OCI-M1 (cell line): ENCODE measurements at places on chromosomes 5 and 9.

GRCh38 chr5:979100-979817, 29.3 kb upstream of the NKD2 start:
- no peak for DNase-seq

DNA sequence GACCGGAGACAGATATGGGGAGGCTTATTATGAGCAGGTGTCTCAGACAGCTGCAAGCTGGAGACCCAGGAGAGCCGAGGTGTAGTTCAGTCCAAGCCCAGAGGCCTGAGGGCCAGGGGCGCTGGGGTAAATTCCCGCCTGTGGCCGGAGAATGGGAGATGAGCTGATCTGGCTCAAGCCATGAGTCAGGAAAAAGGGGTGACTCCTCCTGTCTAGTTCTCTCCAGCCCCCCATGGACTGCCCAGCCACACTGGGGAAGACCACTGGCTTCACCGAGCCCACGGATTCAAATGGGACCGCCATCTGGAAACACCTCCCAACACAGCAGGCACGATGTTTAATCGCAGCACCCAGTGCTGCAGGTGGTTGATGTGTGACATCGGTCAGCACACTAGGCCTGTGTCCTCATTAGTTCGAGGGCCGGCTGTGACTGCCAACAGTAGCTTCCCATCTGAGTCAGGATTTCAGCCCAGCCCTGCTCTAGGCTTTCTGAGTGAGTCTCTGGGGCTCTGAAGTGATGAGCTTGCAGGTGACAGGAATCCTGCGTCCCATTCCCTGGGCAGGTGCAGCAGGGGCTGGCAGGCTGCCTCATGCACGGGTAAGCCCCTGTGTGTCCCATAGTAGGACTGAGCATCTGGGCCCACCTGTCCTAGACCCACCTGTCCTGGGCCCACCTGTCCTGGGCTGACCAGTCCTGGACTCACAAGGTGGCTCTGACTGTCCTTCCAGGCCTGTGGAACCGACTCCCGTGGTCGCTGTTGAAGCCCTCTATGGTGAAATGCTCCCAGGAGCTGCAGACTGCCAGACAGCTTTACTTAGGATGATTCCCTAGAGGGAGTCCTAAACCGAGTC, 49.7 kb downstream of the AHRR start:
- no peak for DNase-seq

- no peak for DNase-seq
Observed at GRCh38 chr5:170587808-170588207, 84.0 kb downstream of the KCNIP1 start.

GRCh38 chr5:64210866-64211265, 45.2 kb downstream of the RNF180 start:
- no peak for DNase-seq

DNA sequence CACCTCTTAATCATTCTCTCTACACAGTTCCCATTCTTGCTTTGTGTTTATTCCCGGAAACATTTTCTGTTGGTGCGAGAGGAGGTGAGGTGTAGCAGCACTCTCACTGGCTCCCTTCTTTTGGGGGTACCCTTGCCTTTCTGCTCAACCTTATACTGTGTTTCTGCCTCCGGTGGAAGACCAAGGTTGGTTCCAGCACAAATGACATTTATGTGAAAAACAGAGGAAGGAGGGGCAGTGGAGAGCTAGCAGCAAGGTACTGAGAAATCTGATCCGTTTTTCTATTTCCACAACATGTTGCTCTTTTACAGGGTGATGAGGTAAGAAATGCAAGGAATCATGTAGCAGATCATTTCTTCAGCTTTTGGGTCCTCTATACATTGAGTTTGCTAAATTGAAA, 648.0 kb upstream of the DMAC1 start:
- DNase-seq, result no peak

GRCh38 chr9:96491880-96492525, 42.0 kb downstream of the HABP4 start:
- DNase-seq, result no peak

DNA sequence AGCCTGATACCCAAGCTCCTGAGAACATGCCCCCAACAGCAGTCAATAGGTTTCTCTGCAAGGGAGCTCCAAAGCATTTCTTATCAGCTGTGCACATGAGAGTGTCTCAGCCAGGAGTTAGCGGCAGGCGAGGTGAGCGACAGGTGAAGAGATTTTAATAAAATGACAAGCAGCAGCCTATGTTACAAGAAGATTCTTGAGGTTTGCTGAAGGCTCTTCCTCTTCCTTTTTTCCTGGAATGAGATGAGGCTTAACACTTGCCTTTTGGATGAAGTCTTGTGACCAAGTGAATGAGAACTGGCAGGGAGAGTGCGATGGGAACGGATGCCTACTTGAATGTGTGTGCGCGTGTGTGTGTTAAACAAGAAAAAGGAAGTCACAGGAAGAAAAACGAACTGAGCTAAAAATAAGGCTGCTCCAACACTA, 76.1 kb downstream of the SHB start:
- DNase-seq, result peak; percentile 79

DNA sequence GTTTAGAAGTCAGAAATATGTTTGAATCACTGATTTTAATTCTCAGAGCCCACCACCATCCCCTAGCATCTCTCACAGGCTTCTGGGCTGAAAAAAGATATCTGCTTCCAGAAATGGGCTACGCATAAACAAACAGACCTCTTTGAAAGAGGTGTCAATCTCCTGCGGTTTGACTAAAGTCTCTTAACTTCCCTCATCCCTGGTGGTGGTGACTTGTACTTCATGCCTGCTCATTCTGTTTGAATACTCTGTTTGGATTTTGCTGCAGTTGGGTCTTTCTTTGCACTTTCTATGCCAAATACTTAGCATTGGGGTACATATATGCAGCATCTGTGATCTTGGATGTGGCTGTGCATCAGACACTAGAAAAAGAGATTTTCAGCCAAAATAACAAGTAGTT, 157.2 kb upstream of the ATP10B start:
- no peak for DNase-seq

DNA sequence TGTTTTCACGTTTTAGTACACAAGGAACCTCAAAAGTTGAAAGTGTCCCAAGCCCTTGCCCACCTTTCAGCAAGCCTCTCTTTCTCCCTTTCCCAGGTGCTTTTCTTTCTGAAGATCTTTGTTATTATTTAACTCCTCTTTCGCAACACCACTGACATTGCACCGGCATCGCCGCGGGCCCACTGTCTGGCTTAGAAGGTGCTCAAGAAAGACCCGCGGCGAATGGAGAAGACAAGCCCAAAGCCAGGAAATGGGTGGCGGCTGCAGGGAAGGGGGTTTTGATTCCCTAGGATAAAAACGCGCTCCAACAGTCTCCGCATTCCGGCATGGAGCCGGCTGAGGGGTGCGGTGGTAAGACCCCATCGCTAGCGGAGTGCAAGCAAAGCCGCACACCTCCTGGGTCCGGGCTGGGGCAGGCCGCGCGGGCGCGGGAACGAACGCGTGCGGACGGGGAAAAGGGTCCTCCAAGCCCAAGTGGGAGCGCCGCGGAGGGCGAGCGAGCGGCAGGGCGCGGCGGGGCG, 404 bp upstream of the AFAP1L1 start:
- DNase-seq, result no peak

GRCh38 chr5:44252545-44252944, 136.7 kb downstream of the FGF10 start:
- no peak for DNase-seq

DNA sequence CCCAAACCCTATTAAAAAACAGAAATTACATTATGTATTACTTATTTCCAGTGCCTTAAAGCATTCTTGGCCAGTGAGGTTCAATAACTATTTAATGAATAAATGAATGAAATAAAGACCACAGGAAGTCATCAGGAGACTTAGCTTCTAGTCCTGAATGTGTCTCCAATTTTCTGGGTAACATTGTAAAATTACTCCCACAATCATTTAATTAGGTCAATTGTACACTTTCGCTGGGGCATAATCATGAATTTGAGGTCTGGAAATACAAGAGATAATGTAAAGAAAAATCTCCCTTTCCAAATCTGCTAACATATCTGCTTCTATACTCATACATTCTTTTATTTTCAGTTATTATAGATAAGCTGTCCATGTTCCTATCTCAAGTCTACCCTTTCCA, 199.2 kb downstream of the TLR4 start:
- no peak for DNase-seq

GRCh38 chr5:151755383-151755782, 3.0 kb downstream of the ATOX1 start:
- DNase-seq, result no peak

- peak; percentile 60 for DNase-seq
Observed at GRCh38 chr5:24268482-24269056, 376.2 kb downstream of the CDH10 start.

DNA sequence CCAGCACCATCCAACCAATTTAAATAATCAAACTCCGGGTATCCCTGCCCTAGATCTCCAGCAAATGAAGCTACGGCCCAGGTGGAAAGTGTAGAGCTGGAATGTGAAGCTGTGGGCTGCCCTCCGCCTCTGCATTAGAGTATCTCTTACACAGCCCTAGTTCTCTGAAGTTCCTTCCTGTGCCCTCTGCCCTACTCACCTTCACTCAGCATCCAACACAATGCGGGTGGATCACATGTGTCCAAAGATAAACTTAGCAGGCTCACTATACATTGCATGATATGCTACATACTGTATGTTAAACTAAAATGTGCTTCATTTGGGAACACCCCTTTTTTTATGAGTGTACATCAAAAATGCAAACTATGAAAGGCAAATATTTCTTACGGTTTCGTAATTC, 70.0 kb upstream of the RAD23B start:
- no peak for DNase-seq

DNA sequence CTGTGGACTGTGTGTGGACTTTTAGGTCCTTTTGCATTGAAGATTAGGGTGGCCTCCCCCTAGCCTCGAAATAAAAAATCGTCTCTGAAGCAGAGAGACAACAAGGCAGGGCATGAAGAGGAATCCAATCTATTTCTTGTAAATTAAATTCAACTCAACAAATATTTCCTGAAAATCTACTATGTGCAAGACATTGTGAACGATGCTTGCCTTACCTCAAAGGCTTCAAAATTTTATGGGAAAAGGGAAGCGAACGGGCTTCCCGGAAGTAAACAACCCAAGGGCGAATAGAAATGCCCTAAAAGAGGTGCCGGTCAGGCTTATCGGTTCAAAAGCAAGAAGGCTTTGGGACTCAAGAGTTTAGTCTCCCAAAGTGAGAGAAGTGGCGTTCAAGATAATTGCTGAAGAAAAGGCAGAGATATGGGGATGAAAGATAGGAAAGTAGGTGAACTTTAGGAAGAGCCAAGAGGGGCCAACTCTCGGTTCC, 525 bp downstream of the KIF24 start:
- DNase-seq, result peak; percentile 89

GRCh38 chr5:150081541-150082283, 4.6 kb downstream of the CSF1R start:
- peak; percentile 30 for DNase-seq

DNA sequence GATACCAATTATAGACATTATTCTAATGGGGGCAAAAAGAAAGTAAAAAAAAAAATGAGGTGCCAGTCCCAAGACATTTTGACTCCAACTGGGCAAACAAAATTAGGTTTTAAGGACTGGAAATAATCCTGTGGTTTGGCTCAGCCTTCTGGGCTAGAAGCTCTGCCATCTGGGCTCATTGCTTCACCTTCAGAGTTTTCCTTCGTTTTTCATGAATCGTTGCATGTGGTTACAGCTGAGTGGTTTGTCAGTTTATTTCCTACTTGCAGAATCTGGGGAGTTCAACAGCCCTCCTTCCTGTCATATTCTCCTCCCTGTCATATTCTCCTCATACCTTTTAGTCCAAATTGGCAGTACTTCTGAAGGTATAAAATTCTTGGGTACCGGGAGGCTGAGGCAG, 12.0 kb downstream of the UGT3A2 start:
- DNase-seq, result no peak

DNA sequence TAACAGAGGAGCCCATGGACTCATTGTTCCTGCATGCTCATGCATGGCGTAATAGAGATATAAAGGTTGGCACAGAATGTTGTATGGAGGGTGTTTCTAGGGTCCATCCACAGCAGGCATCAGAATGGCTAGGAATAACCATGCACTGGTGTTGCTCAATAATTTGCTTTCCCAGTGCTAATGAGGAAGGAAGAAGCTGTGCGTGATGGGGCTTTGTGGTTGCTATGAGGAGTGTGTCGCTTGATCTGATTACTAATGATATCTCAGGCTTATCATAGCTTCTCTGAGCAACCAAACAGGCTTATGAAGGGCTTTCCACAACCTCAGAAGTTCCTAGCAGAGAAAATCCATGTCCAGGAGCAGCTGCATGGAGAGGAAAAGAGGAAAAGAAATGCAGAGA, 151.3 kb upstream of the TRPC7 start:
- DNase-seq, result peak; percentile 25

- DNase-seq, result peak; percentile 69
Observed at GRCh38 chr5:134003817-134004625, 754 bp downstream of the VDAC1 start.

DNA sequence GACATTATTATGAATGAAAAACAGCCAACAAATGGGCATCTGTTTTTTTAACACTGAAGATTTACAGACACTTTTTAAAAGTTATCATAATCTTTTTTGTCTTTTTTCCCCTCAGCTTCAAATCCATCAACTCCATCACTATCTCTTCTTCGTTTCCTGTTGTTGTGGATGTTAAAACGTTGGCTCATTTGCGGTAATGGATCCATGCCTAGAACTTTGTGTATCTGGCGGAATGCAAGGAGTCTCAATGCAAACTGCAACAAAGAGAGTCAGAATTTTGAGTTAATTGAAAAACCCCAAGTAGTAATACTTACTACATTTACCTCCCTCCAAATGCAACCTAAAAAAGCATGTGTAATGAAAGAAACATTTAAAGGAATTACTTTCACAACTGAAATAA, 42.9 kb upstream of the MTMR12 start:
- no peak for DNase-seq

DNA sequence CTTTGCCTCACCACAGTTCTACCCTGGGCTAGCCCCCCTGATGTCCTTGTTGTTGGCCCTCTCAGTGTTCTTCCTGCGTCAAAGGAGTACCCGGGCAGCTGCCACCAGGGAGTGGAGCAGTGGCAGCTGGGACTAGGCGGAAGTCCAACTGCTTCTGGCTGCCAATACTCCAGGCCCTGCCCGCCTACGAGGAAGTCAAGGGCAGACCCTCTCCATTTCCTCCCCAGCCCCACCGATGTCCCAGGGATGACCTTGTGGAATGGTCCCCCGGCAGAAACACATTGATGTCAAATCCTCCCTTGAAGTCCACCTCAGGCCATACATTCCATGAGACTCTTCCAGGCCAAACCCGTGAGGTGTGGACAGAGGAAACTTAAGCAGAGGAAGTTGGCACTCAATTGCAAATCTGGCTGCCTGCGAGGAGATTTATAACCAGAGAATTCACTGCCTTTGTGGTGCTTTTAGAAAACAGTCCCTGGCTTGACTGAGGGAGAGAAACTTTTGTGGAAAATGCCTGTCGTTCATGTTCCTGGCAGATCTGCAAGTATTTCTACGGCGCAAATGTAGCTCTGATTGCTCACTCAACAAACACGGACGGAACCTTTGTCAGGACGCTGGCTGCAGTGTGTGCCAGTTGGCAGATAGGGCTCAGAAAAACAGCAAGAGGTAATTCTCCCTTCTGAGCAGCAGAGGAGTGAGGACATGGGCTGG, 339.7 kb downstream of the RAB3C start:
- no peak for DNase-seq

GRCh38 chr9:99400184-99400731, 178.2 kb downstream of the SEC61B start:
- DNase-seq, result no peak
